HEK293T (cell line): ENCODE measurements at places on chromosomes 7 and 10.
A peak's percentile ranks its signal among the peaks of the same experiment; 100 is the strongest.

DNA sequence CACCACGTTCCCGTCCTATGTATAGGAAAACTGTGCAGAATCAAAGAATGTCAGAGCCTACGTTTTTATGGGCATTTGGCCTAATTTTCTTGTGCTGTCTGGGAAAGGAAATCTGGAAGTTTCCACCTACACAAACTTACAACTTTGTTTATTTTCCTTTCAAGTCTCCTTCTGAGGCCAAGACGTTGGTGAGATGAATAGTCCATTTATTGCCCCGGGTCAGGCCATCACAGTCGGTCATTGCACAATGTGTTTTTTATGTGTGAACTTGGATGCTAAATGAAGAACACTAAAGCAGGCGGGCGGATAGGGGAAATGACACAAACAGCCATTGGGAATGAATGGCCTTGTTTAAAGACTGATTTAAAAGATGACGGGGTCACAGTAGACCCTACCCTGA, 38.6 kb downstream of the TRIL start:
- DNase-seq = no peak

DNA sequence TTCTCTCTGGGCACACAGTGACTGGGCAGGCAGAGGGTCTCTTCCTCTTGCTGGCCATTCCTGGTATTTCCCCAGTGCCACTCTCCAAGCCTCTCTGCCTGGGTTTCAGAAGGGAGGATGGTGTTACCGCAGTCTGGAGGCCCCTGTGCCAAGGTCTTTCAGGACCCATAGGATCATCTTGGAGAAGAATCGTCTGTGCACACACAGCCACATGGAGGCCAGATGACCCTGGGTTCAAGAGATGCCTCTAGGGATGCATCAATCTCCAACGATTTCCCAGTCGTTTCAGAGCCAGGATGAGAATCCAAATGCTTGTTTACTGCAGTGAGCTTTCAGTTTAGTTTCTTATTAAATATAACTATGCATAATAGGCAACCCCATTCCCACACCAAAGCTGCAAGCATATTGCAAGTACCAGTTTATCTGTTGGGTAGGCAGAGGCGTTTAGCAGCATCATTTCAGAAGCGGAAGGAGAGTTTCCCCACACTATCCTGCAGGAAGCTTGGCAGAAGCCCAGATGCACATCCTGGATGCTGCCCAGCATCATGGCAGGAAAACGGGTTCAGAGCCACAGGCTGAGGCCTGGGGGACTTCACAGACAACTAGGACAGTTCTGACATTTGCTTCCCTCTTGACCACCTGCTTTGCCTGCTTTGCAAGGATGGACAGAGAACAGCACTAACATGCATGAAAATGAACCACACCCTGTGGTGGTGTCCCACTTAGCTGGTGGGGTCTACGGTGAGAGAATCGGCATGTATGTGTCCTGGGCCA, 134.7 kb upstream of the FAM20C start:
- no peak for DNase-seq

DNA sequence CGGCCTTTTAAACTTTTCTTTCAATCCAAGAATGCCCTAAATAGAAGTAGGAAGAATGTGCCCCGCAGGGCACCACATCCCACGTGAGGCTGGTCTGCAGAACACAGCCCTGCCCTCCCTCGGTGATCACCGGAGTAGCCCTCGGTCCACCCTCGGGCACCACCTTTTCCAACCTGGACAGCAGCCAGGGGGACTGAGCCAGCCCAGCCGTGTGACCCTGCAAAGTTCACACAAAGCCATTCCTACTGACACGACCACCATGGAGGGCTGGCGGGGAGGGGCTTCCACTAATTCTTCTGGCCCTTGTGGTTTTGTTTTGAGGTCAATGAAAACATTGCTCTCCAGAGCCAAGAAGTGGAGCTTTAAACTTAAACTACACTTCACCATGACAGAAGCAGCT, 132.2 kb downstream of the TCERG1L start:
- DNase-seq = no peak

GRCh38 chr10:34690383-34691049, 124.6 kb downstream of the PARD3 start:
- no peak for DNase-seq

- DNase-seq = no peak
Measured at GRCh38 chr10:21355591-21356011, 169.9 kb downstream of the SKIDA1 start.

- no peak for DNase-seq
Measured at GRCh38 chr7:141641876-141642275, 60.1 kb downstream of the DENND11 start.

DNA sequence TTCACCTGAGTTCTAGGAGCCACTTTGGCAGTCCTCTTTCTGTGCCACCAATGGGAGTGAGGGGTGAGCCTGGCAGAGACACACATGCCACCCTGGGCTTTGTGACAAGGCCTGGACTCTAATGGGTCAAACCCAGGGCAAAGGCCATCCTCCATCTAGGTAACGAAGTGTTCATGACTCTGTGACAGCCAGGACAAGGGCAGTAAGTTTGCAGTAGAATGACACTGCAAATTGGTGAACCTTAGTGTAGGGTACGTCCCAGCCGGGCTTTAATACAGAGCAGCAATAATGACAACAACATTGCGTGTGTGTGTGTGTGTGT, 43.3 kb downstream of the PAPSS2 start:
- DNase-seq = no peak

GRCh38 chr7:41885078-41885477, 182.2 kb upstream of the INHBA start:
- no peak for DNase-seq

- DNase-seq = no peak
Measured at GRCh38 chr7:150685219-150686029, at the start of gene GIMAP2. Gene GIMAP2 (plus strand): TSS chr7:150685706. CDS start chr7:150687060, 1,354 bp downstream.

GRCh38 chr7:128738570-128739047, 550 bp upstream of the CALU start:
- DNase-seq = no peak

DNA sequence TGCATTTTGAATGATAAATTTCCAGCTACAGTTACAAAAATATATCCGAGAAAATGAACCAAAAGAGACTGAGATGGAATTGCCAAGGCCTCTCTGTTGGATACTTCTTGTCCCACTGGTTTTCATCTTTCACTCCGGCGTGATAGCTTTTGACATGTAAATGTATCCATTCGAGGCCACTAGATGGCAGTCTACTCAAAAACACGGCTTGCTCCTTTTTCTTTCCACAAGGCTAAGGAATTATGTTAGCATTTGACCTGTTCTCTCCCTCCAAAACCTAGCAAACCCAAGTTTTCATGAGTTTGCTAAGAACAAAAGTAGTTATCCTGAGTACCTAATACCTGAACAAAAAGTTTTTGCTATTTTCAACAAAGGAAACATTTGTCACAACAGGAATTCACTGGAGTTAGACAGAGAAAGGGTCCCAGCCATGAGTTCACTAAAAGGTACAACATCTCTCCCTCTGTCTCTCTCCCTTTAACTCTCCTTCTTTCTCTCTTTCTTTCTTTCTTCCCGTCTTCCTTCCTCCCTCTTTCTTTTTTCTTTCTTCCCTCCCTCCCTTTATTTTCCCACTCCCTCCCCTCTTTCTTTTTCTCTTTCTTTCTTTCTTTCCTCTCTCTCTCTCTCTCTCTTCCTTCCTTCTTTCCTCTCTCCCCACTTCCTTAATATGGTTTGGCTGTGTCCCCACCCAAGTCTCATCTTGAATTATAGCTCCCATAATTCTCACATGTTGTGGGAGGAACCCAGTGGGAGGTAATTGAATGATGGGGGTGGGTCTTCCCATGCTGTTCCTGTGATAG, 207.9 kb upstream of the MYO3A start:
- peak; percentile 59 for DNase-seq
